ENCODE measurements at places on chromosomes 5 and 9.

- no peak for DNase-seq
Measured at GRCh38 chr9:123336449-123336848, 19.5 kb upstream of the CRB2 start.

GRCh38 chr9:109087795-109088194, 32.0 kb downstream of the TMEM245 start:
- no peak for DNase-seq

DNA sequence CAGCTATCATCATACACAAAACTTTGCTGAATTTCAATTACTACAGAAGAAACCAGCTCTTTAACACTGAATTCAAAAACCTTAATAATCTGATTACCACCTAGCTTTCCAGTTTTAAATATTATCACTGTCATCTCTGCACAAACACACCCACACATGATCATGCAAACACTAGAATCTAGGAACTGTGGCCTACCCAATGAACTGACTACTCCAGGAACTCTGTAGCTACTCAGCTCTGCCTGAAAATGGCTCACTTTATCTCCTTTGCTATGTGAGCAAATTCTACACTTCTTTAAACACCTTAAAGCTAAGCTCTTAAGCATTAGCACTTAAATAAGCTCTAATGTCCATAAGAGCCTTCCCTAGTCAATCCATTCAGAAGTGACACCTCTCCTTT, 123.3 kb upstream of the DPYSL3 start:
- DNase-seq: no peak

GRCh38 chr9:98142182-98142907, 23.3 kb upstream of the TRIM14 start:
- no peak for DNase-seq

- no peak for DNase-seq
Measured at GRCh38 chr9:132591751-132592314, 9.4 kb downstream of the BARHL1 start.

- DNase-seq: no peak
Measured at GRCh38 chr9:99726758-99727157, 94.9 kb upstream of the NR4A3 start.

DNA sequence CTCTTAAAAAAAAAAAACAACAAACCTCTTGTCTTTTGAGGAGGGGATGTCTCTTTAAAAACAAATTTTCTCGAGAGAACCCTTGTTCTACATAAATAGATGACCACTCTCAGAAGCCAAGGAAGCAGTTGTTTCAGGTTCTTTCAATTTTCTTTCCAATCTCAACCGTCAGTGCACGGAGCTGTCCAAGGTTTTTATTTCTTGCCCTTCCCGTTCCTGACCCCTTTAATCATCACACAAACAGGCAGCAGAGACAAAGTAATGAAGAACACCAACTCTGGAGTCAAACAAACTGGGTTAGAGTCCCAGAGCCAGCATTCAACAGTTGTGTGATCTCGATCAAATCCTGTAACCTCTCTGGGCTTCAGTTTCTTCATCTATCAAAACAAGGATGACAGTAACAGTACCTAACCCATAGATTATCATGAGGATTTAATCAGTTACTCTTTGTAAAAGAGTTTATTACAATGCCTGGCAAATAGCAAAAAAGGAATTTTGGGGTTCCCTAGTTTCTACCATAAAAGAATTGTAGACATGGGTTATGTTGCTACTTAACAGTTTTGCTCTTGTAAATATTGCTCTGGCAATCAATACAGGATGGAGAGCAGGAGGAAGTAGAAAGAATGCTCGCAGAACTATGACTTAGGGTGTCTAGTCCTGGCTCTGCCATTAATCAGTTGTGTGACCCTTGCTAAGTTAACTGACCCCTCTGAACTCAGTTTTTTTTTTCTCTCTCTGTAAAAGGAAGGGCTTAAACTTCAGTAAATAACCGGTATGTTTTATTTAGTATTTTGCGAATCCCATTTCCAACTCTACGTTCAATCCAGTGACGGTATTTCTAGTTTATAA, 1.0 kb upstream of the NIM1K start:
- no peak for DNase-seq

GRCh38 chr5:78624011-78624541, 24.5 kb downstream of the LHFPL2 start:
- DNase-seq: no peak

DNA sequence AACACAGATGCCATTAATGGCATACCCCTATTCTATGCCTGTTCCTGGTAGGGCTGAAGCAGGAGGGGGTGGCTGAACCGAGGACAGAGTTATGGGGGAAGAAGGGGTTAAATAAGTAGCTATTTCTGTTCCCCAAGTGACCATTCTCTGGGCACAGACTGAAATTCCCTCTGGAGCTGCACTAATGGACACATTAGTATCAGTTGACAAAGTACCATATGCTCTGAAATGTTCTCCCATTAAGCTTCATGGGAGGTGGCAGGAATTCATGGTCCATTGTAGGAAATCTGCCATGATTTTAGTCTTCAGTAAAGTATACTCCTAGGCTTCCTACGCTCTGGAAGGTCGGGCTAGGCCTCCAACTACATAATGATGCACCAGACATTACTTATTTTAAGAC, 10.5 kb upstream of the FRMPD1 start:
- no peak for DNase-seq

DNA sequence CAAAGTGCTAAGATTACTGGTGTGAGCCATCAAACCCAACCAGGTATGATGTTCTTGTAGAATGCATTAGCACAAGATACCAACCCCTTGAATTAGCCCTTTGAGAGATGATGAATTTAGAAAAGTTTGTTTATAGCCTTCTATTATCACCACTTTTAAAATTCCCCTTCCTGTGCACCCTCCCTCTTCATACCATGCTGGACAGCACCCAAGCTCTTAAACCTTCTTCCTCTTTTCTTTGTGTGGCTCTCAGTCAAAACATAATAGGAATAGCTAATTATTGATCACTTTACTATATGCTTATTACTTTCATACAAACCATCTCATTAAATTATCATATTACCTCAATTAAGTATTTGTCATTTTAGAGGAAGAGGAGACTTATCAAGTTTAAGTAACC, 87.6 kb upstream of the TMED7 start:
- DNase-seq: no peak

DNA sequence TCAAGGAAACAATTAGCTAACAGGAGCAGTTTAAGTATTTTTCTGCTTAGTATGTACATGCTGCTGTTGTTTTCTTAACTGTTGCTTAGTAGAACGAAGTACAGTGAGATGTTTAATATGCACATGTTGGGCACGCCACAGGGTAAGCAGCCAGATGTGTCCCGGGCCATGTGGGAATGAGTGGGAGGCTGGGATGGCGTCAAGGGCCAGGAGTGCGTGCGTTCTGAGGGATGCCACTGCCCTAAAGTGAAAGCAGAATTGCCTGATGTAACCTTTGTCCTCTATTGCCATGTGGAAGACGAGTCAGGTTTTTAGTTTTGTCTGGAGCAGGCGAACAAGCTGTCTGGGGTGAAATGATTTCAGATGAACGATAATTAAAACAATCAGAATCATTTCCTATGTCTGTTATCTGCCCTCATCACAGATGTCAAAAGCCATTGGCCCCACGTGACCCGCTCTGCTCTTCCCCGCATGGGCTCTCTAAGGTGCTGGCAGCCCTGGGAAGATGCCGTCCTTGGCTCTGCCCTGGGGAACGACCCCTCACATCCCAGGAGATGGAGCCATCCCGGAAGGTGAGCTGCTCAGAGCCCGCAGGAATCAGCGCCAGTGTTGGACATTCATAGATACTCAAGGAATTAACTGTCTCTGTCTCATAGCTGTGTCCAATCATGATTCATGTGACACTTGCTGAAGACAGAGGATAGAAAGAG, 356.6 kb upstream of the IRX4 start:
- DNase-seq: no peak

GRCh38 chr5:66859526-66859925, 263.3 kb downstream of the MAST4 start:
- DNase-seq: no peak

DNA sequence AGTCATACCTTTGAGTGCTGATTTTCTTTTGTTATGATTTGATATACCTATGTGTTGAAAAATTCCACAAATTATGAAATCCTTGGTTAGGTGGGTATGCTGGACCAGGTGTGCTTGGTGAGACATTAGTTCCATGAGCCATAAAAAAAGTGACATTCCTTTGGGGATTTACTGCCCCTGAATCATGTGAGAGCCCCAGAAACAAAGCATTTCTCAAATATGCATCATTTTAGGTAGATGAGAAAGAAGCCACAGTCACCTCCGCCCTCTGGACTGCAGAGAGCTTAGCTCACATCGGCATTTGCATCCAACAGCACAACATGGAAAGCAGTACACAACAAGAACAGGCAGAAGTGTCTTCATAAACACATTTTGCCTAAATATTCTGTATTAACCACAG, 55.3 kb downstream of the DAP start:
- DNase-seq: no peak

- no peak for DNase-seq
Measured at GRCh38 chr5:100890461-100891008, 12.5 kb downstream of the ST8SIA4 start.

- DNase-seq: no peak
Measured at GRCh38 chr9:16147726-16148125, 594.9 kb downstream of the CCDC171 start.

- peak; percentile 38 for DNase-seq
Measured at GRCh38 chr5:96614110-96614691, 48.0 kb upstream of the CAST start.

- DNase-seq: no peak
Measured at GRCh38 chr5:155019601-155020226, 6.2 kb downstream of the KIF4B start.

- DNase-seq: no peak
Measured at GRCh38 chr5:141680178-141680577, 1.9 kb downstream of the ARAP3 start.

DNA sequence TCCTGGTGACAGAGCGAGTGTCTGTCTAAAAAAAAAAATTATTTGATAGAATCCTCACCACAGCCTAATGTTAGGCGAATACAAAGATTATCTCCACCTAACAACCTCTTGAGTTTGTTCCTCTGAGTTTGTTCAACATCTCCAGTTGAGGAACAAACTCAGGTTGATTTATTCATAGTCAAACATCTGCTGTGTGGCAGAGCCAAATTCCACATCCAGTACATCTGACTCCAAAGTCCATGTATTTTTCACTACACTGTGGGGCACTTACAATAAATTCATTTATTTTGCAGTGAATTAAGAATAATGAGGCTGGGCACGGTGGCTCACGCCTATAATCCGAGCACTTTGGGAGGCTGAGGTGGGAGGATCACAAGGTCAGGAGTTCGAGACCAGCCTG, 53.3 kb downstream of the KIF24 start:
- no peak for DNase-seq

DNA sequence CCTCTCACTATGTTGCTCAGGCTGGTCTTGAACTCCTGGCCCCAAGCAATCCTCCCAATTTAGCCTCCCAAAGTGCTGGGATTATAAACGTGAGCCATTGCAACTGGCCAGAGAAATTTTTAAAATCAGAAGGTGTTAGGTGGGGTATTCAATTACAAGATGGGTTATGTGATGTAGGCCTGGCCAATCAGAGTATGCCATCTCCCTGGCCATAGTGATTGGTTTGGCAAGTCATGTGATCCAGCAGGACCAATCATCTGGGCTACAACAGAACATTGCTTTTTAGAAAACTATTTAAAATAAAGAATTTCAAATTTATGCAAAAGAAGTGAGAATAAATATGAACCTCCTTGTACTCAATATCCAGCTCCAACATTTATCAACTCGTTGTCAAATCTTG, 22.4 kb downstream of the NMRK1 start:
- no peak for DNase-seq

DNA sequence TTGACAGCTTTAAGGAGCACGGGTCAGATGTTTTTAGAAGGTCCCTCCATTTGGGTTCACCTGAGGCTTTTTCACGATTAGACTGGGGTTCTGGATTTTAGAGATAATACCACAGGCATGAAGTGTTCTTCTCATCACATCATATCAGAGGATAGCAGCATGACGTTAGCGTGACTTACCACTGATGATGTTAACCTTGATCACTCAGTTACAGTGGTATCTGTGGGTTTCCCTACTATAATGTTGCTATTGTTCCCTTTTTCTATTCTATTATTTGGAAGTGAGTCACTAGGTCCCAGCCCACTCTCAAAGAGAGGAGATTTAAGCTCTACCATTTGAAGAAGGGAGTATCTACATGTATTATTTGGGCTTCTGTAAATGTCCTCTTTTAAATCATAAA, 300.0 kb downstream of the MAST4 start:
- DNase-seq: no peak

- no peak for DNase-seq
Measured at GRCh38 chr9:69254223-69254622, 70.8 kb upstream of the ENTREP1 start.

DNA sequence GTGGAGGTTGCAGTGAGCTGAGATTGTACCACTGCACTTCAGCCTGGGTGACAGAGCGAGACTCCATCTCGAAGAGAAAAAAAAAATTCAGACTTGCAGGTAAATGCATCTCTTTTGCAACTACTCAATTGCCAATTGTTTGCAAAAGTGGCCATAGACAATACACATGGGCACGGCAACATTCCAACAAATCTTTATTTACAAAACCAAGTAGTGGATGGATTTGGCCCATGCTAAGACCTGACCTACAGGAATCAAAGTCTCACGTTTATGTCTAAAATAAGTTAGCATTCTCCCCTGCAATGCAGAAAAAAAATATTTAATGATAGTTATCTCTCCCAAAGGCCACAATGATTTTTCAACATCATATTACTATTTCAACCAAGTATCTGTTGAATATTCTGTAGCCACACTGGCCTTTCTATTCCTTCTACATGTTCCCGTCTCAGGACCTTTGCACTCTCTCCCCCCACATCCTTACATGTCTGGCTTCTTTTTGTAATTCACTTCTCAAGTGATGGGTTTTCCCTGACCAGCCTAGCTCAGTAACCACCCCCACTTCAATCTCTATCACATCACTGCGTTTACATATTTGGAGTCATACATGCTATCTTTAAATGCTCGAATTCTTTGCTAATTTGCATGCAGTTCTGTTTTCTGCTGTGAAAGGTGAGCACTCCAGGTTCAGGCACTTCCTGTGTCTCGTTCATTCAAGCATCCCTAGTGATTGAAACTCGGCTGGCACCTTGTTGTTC, 54.2 kb downstream of the FNBP1 start:
- DNase-seq: no peak

GRCh38 chr9:211036-211435, 3.6 kb upstream of the DOCK8 start:
- DNase-seq: no peak

- DNase-seq: no peak
Measured at GRCh38 chr5:164346785-164347630, 841.6 kb downstream of the MAT2B start.

- no peak for DNase-seq
Measured at GRCh38 chr9:99335280-99335679, 113.2 kb downstream of the SEC61B start.

- DNase-seq: no peak
Measured at GRCh38 chr5:151810449-151810848, 38.7 kb downstream of the G3BP1 start.

DNA sequence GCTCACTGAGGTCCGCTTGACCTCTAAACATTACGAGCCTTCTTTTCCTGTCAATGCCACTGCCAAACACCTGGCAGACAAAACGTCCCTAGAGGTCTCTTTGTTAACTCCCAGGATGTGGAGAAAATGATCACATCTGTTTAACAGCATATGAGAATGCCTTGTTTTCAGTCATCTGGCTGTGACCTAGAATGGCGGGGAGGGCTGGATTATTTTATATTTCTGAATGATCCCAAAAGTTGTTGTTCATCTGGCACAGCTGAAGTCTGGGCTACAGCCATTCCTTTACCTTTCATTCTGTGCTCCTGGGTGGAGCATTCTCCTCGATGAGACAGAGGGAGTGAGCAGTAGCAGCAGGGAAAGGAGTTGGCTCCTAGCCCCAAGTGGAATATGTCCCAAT, 138.2 kb downstream of the PRDM6 start:
- no peak for DNase-seq

GRCh38 chr9:136508729-136509500, 26.1 kb upstream of the SEC16A start:
- DNase-seq: no peak

Data from activated CD4-positive, alpha-beta T cell treated with anti-CD3 and anti-CD28 coated beads, Interleukin-2, amount 50 U/mL, for 1 hour (primary cell).